ENCODE measurements at places on chromosomes 6 and 20. TPM values are rescaled to one million over a fixed set of nuclear protein-coding genes. Genes with fewer than 3 reads are reported as not detected.

DNA sequence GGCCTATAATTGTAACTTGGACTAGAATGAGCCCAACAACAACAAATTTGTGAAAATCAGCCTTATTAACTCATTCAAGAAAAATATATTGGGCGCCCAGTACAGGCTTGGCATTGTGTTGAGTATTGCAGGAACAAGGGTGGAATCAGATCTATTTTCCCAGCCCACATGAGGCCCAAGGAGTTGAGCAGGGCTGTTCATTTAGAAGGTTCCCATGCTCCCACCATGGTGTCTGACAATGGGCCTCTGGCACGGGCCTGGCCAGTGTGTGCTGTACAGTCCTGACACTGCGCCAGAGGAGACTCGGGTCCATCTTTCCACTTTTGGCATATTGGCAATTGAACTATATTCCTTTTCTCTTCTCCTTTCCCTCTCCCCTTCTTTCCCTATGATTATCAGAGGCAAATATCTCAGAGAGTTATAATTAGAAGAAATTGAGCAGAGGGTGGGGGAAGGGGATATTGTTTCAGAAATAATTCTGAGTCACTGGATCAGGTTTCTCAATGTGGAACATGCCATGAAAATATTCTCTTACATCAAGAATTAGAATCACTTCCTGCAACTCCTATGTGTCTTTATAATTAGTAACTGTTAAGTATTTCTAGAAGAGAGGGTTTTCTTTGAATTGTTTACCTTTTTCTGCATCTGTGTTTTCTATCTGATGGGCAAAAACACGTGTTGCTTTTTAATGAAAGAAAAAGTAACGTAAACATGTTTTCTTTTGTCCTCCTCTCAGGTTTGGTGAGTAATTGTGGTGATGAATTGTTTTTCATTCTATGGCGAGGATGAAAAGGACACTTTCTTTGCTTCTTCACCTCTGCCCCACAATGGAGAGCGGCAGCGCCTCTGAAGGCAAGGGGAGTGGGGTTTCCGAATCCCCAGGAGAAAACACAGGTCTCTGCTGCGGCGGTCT lies 209.4 kb downstream of the FOXA2 start:
- no peak for DNase-seq

GRCh38 chr6:106158816-106159215 lies 72.7 kb downstream of the PRDM1 start:
- DNase-seq, result no peak

- peak; percentile 52 for DNase-seq
Observed at GRCh38 chr6:23659125-23659524, 466.9 kb upstream of the NRSN1 start.

Gene NOX3
- polyA plus RNA-seq, result not detected

Gene LINC00237
- not detected for polyA plus RNA-seq

Gene UNC5CL
- polyA plus RNA-seq, result 0.10 TPM

Data from SK-N-SH (cell line).